Stimulated activated CD4-positive, alpha-beta T cell treated with anti-CD3 and anti-CD28 coated beads, Interleukin-12 subunit alpha, Interleukin-12 subunit beta, amount 100 ng/mL, for 24 hours (primary cell): ENCODE measurements at places on chromosomes 12 and 14.

GRCh38 chr12:25578411-25579143 lies 25.5 kb upstream of the LMNTD1 start:
- DNase-seq = no peak

GRCh38 chr14:74507840-74508239 lies 14.3 kb downstream of the ISCA2 start:
- no peak for DNase-seq

DNA sequence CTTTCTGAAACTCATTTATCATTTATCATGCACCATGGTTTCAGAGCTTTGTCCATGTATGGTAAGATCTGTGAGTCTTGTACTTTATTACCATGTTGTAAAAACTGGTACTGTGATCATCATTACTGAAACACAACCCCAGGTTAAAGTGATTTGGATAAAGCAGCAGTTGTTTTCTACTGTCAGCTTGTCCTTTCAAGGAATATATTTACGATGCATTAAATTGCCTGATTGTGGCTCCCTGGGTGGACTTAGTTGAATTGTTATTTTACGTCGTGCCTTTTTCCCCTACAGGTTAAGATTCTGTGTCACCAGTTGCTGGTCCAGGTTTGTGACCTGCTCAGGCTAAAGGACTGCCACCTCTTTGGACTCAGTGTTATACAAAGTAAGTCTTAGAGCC lies 46.1 kb downstream of the FRMD6 start:
- DNase-seq = no peak

DNA sequence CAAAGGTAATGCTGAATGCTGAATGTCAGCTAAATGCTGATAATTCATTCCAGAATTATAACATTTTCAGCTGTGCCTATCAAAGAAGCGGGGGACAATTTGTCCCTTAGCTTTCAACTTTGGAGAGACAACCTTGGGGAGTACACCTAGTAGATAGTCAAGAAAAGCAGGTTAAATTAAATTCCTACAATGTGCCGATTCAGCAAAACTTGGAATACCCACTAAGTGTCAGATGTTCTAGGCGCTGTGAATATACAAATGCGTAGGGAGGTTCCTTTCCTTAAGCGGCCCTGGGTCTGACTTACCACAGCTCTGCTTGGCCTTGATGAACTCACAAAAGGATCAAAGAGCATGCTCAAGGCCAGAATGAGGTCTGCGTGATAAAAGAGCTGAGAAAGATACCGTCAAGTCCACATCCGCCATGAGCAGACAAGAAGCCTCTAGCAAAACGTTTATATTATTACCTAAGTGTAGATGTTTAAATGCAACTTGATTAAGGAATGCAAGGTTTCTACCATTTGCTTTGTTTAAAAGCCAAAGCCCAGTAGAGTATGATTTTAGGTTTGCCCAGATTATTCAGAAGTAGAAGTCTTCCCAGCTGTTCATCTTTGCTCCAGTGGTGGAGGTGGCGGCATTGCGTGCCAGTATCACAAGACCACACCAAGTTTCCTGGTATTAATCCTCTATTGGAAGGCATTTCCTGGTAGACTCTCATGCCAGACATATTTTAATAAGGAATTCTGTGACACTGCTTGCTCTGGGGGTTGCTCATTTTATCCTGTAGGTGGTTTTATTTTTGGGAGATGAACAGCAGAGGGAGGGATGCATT lies 368.6 kb downstream of the DPF3 start:
- no peak for DNase-seq

DNA sequence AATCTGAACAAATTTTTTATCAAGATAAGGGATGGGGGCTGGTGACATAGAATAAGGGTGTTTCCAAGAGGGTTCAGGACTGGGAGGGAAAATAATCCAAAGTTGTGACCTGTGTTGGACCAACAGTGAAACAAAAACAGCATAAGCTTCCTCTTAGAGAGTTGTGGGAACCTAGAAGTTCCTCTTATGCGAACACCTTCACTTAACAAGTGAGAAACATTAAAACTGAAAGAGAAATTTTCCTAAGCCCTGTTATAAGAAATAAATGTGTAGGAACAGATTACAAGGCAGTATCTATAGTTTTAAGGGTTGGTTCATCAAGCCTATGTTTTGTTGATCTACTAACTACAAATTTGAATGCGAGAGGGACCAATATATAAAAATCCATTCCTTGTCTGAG lies 58.4 kb downstream of the LLPH start:
- DNase-seq = no peak

DNA sequence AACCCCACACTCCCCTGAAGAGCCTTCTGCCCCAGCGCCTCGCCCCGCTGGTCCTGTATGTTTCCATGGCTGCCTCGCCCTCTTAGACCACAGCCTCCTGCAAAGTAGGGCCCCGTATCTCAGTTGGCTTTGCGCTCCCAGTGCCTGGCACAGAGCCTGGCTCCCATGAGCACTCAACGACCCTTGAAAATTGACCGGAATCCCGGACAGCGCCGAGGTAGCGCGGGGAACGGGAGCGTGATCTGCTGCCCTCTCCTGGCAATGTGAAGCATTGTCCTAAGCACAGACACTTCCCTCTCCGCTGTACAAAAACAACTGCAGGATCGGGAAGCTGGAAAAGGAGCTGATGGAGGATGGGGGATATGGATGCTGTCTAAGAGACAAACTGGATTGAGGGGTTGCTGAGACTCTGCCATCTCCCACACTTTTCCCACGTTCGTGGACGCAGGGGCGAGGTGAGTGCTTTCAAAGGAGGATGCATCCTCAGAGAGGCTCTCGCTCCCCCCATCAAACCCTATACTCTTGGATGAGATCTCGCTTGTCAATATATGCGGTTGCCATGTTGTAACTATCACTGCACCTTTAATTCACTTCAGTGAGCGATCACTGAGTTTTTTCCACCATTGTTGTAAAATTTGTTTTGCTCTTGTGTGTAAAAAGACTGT lies 10.7 kb upstream of the FKBP4 start:
- DNase-seq = no peak

DNA sequence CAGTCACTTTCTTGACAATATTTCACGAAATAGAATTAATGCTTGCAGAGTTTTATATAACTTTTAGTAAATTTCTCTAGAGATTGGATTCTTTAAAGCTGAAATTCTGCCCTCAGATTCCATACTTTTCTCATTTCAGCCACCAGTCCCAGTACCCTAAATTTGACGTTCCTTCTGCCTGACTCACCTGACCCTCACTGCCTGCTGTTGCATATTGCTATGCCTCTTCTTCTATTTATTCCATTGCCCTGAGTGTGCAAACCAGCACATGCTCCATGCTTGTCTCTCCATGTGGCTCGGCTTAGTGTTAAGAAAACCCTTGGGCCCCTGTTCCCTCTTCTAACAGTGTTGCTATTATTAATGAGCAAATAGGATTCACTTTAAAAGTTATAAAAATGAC lies 533.3 kb downstream of the LRFN5 start:
- no peak for DNase-seq

- DNase-seq = no peak
Measured at GRCh38 chr14:63504648-63505047, 38.5 kb downstream of the PPP2R5E start.

- DNase-seq = no peak
Measured at GRCh38 chr12:115687094-115687493, 590.4 kb downstream of the MED13L start.

DNA sequence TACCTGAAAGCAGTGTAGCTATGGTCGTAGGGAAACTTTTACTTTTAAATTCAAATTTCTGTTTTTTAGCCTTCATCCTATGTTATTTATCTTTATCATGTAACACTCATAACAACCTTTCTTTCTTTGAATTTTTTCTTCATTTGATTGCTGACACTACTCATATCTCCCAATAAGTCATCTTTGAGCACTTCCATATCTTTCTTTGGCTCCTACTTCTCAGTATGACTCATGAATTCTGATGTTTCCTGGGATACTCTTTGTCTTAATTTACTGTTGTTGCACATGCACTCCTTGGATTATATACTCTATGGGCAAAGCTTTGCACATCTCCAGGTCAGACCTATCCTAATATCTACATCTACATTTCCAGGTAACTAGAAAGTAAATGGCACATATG lies 18.1 kb upstream of the IAPP start:
- DNase-seq = no peak
